T-cell (primary cell): ENCODE measurements at places on chromosomes 1 and 21. TPM values are rescaled to one million over a fixed set of nuclear protein-coding genes. Genes with fewer than 3 reads are reported as not detected.

Gene IL22RA1
- not detected for total RNA-seq

Gene PAX7
- not detected for total RNA-seq

Gene PFKL
- 134 TPM for total RNA-seq

GRCh38 chr1:172699111-172699510 is 40.2 kb downstream of the FASLG start:
- no peaks in the 10 kb centered on the region for H3K36me3 ChIP-seq
- peak overlapping the region; percentile 86 for H3K27ac ChIP-seq
- DNase-seq, result peak; percentile 63
- no peaks in the 10 kb centered on the region for H3K27me3 ChIP-seq
- no peak overlapping the region for H3K4me3 ChIP-seq
- peaks cover 65% of the 10 kb centered on the region for H3K4me1 ChIP-seq

- DNase-seq, result no peak
- H3K4me1 ChIP-seq, result no peaks in the 10 kb centered on the region
- no peaks in the 10 kb centered on the region for H3K27me3 ChIP-seq
- H3K36me3 ChIP-seq, result no peaks in the 10 kb centered on the region
- no peak overlapping the region for H3K27ac ChIP-seq
These were observed 256.7 kb upstream of the CACYBP start for GRCh38 chr1:174742805-174743653.

GRCh38 chr1:64986903-64987871 is 20.8 kb upstream of the JAK1 start:
- no peaks in the 10 kb centered on the region for H3K27me3 ChIP-seq
- no peaks in the 10 kb centered on the region for H3K4me1 ChIP-seq
- no peak overlapping the region for H3K27ac ChIP-seq

Gene IGSF9
- not detected for total RNA-seq

- H3K36me3 ChIP-seq, result peaks cover 21% of the 10 kb centered on the region
- peaks cover 4% of the 10 kb centered on the region for H3K4me1 ChIP-seq
- peak overlapping the region; percentile 77 for H3K27ac ChIP-seq
These were observed 364 bp downstream of the GOLPH3L start for GRCh38 chr1:150696590-150696989.

DNA sequence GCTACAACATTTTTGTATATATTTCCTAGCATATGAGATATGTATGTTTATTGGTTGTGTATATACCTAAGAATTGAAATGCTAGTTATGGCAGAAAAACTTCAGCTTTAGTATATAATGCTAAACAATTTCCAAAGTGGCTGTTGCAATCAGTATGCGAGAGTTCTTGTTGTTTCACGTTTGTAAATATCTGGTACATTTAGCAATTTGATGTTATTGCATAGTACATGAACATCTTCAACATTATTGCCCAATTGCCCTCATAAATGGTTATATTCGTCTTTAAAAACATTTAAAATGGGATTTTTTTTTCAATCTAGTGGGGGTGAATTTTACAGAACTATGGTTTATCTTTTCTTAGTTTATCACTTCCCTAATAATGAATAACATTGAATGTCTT is 86.2 kb upstream of the HP1BP3 start:
- H3K27me3 ChIP-seq, result no peaks in the 10 kb centered on the region
- H3K4me3 ChIP-seq, result no peak overlapping the region
- H3K36me3 ChIP-seq, result peaks cover 5% of the 10 kb centered on the region
